ENCODE measurements at places on chromosomes 6 and 20.

GRCh38 chr6:34439442-34439841 is 13.6 kb upstream of the RPS10 start:
- no peak for DNase-seq

DNA sequence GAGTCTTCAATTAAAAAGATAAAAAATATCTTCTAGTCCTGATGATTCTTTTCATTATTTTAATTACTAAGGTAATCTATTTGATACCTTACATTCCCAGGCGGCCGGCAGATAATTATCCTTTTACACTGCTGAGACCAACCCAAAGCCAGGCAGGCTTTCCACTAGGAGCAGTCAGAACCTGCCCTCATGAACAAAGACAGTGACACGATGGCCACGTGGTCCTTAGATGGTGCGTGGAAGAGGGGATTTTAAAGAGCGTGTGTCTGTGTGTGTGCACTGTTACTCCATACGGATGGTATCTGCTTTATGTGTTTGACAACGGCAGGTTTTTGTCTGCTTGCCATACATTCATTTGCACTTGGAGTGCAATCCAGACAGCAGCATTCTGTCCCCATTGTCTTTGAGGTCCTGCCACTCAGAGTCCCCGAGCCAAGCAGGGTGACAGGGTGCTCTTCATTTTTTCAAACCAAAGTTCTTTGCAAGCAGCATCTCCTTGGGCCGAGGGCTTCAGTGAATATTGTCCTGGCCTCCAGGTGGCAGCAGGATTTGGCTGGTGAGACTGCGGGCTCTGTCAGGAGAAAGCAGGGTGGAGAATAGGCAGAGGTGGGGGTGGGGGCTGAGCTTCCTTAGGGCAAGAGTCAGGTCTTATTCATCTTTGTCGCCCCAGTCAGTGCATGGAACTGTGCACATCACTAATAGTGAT is 260.5 kb downstream of the NRN1 start:
- DNase-seq: no peak

DNA sequence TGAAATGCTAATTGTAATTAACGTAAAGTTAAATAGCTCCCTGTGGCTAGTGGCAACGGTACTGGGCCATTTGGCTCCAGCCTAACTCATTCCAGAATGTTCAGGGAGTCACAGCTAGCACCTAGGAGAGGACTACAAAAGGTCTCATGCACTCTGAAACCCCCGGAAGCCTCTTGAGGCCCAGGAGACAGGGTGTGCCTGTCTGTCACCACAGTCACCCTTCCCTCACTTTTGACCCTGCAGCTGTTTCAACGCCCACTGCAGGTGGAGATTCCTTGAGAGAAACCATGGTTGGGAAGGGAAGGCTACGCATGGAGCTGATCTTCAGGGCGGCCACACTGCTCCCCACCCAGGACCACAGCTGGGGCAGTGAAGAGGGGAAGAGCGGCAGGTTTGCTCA is 58.6 kb downstream of the SULF2 start:
- DNase-seq: no peak

GRCh38 chr6:26312501-26313397 is 52.2 kb upstream of the BTN3A2 start:
- DNase-seq: peak; percentile 87
